ENCODE measurements at places on chromosomes 2 and 18.

DNA sequence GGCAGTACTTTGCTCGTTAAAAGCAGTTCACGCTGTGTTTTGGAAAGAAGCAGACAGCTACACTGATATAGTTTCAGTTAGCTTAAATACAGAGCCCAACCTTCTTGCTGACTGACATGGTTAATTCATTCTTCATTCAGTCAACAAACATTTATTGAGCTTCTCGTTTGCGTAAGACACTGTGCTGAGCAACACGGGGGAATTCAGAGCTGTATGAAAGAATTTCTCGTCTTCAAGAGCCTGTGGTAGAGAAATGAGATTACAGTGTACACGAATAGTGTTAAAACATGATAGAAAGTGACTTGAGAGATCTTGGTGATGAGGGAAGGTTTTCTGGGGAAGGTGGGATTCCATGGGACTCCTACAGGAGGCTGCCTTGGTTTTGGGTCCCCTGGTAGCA is 44.7 kb downstream of the ADAM23 start:
- DNase-seq: no peak

GRCh38 chr2:191578031-191578430 is 99.9 kb upstream of the NABP1 start:
- no peak for DNase-seq

GRCh38 chr2:66456183-66457041 is 21.5 kb downstream of the MEIS1 start:
- DNase-seq: no peak

DNA sequence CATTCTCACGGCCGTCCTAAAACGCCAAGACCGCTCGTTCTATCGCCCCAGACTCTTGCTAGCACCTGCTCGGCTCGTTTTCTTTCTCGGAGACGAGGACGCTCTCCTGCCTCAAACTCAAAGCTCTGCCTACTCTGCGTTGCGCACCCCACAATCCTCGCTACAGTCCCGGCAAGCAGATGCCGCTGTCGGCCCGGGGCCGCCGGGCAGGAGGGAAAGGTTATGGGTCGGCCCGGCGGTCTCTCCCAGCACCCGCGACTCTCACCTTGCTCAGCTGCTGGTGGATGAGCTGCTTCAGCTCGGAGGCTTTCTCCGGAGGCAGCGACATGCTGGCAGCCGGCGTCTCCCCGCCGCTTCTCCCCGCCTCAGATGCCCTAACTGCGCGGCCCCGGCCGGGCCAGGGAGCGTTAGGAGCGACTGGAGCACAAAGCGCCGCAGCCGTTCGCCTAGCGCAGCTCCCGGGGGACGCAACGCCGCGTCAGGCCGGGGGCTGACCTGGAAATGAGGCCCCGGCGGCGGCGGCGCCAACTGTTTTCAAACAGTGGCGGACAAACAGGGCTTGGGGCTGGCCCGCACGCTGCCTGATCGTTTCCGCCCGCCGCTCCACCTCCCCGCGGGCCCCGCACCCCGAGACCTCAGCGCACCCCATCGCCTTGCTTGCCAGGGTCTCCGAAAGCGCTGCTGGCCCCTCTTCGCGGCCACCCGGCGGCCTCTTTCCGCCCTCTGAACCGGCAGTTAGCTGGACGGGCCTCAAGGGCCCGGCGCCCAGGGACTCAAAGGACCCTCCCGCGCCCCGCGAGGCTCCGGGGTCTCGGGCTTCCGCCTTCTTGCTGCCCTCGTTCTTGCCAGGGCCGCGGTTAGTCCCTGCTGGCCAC is at the start of the genes CEP76 and PSMG2:
CEP76 (minus strand) TSS at position 503 of the 875 bp plus-strand sequence; CDS start at position 328, 175 bp downstream.
PSMG2 (plus strand) TSS at position 822 of the 875 bp plus-strand sequence. CDS start 66 bp downstream, outside the sequence.
- DNase-seq: peak; percentile 92

- DNase-seq: no peak
Measured at GRCh38 chr2:42843611-42844010, 51.2 kb upstream of the HAAO start.

DNA sequence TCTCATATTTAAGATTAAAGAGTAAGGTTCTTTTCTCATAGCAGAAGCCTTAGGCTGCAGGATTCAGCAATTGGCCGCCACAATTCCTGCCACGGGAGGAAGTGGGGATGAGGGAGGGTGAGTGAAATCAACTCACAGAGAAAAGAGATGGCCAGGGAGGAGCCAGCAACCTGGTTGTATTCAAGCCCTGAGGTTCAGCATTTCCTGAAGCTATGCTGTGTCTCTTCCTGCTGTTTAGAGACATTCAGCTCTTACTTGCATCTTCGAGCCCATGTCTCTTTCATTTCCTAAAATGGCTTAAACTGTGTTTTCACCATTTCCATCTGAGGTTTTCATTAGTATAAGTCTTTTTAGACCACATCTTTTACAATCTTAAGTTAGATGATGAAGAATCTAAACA is 522.6 kb downstream of the CNTNAP5 start:
- DNase-seq: no peak

- no peak for DNase-seq
Measured at GRCh38 chr2:45739796-45740485, 88.5 kb downstream of the PRKCE start.

GRCh38 chr18:43847164-43848091 is 570.1 kb upstream of the SYT4 start:
- no peak for DNase-seq

DNA sequence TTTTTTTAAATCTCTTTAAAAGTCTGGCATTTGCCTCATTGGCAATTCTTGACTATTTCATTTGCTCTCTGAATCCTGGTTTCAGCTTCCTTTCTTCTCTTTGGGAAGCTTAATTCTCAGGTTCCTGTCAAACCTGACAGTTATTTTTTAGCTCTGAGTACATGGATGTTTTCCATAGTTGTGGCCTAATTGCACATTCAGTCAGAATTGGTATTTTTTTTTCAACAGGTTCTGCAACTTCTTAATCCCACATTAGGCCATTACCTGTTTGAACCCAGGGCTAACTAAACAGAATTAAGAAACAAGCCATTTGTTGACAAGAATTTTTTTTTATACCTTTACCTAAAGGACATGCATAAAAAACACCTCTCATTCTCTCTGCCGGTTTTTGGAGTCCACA is 338.8 kb downstream of the SETBP1 start:
- DNase-seq: no peak

DNA sequence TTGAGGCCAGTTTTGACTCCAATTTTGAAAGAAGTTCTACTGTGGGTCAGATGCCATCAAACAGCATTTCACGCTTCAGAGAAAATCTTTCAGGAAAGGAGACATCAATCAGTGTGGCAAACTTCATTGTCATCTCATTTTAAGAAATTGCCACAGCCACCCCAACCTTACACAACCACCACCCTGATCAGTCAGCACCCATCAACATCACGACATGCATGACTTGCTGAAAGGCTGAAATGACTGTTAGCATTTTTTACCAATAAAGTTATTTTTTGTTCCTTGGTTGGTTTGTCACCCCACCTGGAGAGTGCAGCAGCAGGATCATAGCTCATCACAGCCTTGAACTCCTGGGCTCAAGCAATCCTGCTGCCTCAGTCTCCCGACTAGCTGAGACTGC is 10.4 kb downstream of the DNAJC10 start:
- no peak for DNase-seq

- no peak for DNase-seq
Measured at GRCh38 chr2:240448387-240449274, 13.2 kb downstream of the GPC1 start.

- DNase-seq: no peak
Measured at GRCh38 chr2:77666251-77666980, 144.2 kb upstream of the LRRTM4 start.

- peak; percentile 84 for DNase-seq
Measured at GRCh38 chr2:43484323-43484930, 111.4 kb downstream of the THADA start.

- no peak for DNase-seq
Measured at GRCh38 chr2:227188292-227188691, 23.9 kb downstream of the COL4A3 start.

DNA sequence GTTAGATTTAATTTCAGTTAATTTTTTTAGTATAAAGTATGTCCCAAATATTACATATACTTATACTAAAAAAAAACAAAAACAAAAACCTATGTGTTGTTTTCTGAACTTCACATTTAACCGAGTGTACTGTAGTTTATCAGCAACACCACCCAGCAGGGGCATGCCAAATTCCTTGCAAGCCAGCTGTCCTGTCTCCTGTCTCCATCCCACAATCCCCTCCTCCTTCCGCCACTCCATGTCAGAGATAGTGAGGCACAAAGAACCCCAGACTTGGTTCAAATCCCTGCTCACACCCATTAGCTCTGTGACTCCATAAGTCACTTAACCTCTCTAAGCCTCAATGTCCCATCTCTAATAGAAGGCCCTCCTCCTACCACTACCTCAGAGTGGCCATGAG is 9.4 kb downstream of the CHST10 start:
- no peak for DNase-seq

GRCh38 chr2:211055438-211055837 is 499.0 kb downstream of the CPS1 start:
- no peak for DNase-seq

DNA sequence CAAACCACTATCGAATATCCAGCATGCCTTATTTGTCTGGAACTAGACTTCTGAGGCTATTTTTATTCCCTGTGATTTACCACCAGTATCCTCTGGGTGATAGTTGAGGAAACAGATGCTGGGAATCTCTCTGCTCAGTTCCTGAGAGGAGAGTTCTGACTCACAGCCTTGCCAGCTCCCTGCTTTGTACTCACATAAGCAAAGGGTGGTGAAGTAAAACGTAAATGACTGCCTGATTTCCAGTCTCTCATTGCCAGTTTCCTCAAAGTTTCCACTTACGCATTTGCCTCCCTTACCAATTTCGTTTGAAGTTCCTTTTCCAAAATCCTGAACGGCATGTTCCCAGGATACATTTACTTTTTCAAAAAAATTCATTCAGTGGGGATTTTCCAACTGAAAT is 69.2 kb upstream of the HNRNPA3 start:
- peak; percentile 49 for DNase-seq

DNA sequence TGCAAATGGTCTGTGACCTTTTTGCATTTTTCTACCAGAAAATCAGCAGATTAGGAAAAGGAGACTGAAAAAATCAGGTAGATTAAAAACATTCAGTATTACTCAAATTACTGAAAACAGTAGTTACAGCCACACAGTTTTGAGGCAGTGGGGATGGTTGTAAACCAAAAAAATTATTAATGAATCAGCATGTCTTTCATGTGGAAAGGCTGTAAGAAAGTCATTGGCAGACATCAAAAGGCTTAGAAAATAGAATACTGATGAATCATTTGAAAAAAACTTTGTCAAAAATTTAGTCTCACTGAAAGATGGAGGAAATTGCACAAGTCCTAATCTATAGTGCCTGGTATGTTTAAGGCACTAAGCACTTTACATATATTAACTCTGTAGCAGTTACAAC is 133.9 kb upstream of the GCFC2 start:
- no peak for DNase-seq

DNA sequence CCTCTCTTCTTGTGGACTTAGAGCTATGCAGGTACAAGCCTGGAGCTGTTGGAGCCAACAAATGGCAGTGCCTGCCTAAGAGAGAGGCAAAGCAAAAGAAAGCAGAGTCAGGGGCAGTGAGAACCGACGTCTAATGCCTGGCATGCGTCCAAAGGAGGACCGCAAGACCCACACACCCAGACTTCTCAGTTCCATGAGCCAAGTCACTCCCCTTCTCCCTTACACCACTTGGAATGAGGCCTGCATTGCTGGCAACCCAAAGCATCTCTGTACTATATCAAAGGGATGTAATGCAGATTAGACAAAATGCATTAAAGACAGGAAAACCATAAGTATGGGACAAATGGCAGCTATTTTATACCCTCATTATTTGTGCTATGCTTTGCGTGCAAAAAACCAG is 49.9 kb upstream of the RNU4ATAC start:
- DNase-seq: no peak

DNA sequence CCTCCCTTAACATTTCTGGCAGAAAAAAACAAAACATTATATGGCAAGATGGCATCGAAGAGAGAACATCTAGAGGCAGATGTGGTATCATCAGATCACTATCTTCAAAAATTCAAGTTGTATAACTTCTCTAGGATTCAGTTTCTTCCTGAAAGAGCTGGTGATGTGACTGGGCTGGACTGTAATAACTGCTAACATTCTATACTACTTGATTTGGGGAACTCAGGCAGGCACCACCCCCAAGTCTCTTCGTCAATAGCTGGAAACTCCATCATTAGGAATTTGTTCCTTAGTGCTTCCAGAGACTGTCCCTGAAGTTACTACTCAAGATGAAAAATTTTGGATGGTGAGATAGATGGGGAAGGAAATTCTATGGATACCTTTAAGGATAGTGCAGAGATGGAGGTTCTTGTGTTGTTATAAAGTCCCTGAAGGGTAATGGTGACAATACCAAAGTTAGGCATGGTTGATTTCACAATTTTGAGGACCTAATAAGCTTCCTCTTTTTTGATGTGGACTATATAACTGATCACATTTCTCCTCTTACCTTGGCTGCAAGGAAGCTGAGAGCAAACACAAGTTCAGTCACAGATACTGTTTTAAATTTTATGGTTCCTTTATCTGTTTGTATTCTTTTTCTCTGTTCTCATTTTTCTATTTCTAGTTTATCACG is 59.1 kb upstream of the PGAP1 start:
- DNase-seq: peak; percentile 78

DNA sequence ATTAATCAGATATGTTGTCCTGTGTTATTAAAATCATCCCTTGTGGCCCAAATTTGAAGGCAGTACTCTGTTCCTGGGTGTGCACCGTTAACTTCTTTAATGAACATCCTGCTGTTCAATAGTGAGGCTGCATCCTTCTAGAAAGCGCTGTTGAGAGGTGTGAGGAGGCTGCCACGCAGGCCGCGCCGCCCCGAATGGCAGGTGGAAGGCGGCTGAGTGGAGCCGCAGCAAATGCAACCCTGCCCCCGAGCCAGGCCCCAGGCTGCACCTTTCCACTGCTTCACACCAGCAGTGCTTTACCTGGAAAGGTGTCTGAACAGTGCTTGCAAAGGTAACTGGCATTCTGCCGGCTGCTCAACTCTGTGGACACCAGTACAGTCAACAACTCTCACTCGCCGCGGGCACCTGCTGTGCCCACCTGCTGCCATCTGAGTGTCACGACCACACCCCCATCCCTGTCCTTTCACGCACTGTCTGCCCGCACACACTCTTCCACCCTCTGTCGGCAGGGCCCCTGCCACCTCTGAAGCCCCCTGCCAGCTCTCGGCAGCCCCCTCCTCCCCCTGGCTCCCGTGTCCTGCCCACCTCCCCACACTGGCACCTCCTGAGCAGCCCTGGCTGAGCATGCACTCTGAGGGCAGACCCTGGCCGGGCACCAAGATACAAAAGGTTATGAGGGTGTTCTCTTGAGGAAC is 70.9 kb downstream of the ODC1 start:
- DNase-seq: no peak

DNA sequence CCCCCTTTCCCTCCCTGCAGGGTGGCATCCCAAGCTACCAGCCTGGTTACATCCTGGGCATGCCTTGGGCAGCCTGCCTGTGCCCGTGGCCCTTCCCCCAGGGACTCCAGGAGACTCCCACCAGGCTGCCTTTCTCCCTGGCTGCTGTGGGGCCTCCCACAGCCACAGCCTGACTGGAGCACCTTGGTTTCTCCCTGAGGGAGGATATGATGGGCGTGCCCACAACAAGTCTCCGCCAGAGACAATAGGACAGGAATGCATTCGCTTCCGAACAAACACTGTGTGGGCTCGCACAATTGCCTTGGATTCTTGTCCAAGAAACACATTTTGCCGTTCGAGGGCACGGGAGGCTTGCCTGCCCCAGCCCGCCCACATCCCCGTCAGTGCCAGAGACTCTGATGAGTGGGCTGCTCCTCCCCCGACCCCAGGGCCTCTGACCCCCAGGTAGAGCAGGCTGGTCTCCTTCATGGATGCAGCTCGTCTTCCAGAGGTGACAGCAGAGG is 102.1 kb downstream of the SMAD7 start:
- DNase-seq: no peak

- DNase-seq: no peak
Measured at GRCh38 chr2:14910654-14911053, 278.1 kb downstream of the LRATD1 start.

GRCh38 chr2:763766-764525 is 86.7 kb upstream of the TMEM18 start:
- DNase-seq: no peak
